ENCODE measurements at places on chromosomes 2 and 18.

DNA sequence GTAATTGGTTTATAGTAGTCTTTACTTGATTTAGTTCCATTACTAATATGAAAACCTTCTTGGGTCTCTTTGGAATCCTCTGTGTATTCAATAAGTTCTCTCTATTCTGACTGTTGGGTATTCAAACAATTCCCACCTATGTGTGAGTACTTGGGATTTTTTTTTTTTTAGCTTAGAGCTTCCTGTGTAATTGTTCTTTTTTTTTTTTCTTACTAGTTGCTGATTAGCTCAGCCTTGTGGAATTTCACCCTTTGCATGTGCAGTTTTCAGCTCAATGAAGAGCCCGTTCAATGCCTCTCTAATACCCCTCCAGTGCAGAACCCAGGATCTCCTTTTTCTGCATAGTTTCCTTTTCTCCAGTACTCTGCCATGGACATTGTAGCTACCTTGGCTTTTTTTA, 339.1 kb upstream of the GALNT5 start:
- DNase-seq = no peak

GRCh38 chr18:58396966-58397365, 231.9 kb downstream of the ALPK2 start:
- no peak for DNase-seq

- no peak for DNase-seq
These were observed 434.1 kb upstream of the HS6ST1 start for GRCh38 chr2:128752691-128753263.

DNA sequence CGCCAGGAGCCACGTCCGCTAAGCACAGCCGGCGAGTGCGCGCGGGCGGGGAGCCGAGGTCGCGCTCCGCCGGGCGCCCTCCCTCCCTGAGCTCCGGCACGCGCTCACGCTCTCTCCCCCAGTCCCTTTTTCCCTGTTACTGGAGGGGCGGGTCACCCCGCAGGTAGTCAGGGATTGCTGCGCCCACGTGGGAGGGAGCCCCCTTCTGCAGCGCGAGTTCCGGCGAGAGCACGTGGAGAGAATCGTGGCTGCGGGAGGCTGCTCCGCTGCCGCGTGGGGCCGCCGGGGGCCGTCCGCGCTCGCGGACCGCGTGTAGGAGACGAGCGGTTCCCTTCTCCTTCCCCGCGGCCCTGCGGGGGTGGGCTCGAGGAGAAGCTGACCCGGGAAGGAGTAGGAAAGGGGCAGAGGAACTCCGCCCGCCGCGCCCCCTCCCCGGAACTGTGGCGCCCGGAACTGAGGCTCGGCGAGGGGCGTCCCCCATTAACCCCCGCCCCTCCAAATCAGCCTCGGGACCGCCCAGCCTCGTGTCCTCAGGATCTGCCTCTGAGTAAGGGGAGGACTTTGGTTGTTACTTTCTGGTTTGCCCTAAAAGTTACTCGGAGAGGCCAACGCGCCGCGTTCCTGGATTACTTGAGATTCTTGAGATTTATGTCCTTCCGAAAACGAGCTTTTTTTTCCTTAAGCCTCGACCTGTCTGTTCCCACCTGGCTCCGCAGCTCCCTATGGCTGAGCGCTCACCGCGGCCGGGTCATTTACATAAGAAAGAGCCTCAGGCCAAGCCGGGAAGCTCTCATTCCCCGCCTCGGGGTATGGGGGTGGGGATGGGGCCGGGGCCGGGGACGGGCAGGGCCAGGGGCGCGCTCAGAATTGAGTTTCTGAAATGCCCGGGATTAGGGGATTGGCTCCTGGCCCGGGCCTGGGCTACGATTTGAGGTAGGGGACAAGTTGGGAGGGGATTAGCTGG, 1.1 kb downstream of the HK2 start:
- DNase-seq = peak; percentile 72

DNA sequence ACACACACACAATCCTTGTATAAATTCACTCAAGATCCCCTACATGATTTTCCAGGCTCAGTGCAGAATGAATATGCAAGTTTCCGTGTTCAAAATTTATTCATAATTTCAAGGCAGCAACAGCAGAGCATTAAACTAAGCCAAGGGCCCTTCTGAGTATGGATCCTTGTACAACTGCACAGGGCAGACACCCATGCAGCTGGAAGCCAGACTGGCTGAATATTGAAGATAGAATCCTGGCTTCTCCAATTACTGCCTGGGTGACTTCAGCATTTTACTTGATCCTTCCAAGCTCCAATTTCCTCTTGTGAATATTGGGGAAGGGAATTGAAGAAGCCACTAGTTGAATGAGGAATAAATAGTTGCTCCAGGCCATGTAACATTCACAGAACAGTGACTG, 267.9 kb upstream of the REG3G start:
- no peak for DNase-seq

- no peak for DNase-seq
These were observed 74.6 kb downstream of the COX7A2L start for GRCh38 chr2:42286268-42286946.

- DNase-seq = no peak
These were observed 365.2 kb downstream of the ZNF521 start for GRCh38 chr18:24986666-24987302.

DNA sequence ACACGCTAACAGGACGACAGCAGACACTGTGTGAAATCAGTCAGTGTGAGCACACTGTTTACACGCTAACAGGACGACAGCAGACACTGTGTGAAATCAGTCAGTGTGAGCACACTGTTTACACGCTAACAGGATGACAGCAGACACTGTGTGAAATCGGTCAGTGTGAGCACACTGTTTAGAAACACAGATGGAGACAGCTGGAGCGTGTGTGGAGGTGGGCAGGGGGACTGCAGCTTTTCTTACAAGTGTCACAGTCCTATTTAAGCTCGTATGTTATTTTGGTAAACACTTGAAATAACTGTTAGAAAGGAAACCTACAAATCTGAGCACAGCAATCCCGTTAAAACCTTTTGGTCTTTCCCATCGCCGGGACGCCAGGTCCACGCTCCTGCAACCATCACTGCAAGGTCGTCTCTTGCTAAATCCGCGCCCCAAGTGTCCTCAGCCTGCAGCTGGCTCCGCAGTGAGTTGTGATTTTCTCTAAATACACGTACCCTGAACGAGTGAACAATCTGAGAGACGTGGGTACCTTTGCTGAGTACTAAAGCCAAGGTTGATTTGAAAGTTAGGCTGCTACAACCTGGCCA, 58.9 kb upstream of the CTDP1 start:
- no peak for DNase-seq

DNA sequence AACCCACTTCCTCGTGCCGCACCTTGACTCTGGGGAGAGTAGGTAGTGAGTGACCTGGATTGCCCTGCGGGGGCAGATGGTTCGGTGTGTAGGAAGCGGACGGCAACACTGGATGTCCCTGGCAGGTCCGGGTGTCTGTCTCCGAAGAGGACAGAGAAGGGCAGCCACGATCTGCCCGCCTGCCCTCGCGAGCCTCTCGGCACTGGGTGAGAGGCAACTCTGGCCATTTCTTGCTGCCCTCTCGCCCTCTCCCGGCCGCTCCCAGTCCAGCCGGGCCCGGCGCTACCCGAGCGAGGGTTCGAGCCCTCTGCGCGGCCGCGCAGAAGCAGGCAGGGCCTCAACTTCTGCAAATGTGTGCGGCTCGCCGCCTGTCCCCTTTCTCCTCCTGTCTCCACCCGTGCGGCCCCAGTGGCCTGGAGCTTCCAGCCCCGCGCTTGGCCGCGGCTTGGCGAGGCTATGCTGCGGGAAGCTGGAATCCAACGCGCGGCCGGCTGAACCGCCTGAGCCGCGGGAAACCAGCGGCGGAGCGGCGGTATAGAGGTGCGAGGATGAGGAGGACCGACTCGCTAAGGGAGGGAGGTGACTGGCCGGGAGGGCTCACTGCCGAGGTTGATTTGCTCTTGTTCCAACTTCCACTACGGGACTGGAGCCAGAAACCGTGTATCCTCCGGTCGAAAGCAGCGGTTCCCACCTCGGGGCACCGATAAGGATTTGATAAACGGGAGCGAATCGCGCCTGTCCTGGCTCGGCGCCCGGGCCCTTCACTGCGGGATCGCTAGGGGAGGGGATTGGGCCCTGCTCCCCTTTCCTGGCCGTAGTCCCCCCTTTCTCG, 1.5 kb downstream of the EPAS1 start:
- no peak for DNase-seq

- DNase-seq = no peak
These were observed 128.5 kb upstream of the SP5 start for GRCh38 chr2:170586571-170587095.

- no peak for DNase-seq
These were observed 155.6 kb downstream of the AGAP1 start for GRCh38 chr2:235649418-235649817.

DNA sequence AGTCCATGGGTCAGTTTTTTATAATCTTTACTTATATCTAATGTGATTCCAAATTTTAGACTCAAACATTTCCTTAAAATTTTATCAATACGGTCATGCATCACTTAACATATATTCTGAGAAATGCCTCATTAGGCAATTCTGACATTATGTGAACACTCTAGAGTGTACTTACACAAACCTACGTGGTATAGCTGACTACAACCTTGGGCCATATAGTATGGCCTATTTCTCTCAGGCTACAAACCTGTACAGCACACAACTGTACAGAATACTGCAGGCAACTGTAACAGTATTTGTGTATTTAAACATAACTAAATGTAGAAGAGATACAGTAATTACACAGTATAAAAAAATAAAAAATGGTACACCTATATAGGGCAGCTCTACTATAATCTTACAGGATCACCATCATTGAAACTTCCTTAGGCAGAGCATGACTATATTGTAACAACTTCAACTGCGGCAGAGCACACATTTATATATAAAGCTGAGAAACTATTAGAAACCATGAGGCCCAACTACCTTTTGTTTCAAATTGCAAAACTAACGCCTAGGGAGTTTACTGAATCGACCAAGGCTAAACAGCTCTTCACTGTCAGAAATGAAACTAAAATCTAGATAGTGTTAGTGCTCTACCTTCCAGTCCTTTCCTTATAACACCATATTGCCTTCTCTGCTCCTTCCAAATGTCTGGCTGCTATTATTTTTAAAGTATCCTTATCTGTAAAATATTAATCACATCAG, 6.9 kb downstream of the YES1 start:
- DNase-seq = no peak

- DNase-seq = no peak
These were observed 157.1 kb downstream of the METTL4 start for GRCh38 chr18:2414235-2414634.

DNA sequence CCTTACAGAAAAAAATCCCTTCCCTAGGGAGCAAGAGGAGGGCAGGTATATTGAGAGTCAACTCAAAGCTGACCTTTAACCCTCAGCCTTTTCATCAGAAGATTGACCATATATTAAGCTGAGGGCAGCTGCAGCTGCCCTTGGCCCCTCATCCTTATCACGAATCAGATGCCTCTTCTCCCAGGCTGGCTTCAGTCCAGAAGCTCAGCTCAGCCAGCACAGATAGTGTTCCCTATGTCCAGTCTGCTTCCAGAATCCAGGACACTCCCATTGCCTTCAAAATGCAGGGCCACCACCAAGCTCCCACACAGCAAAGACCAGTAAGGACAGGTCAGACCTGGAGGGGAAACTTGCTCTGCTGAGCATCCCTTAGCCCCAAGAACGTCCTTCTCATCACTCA, 146.1 kb downstream of the BCL11A start:
- no peak for DNase-seq

DNA sequence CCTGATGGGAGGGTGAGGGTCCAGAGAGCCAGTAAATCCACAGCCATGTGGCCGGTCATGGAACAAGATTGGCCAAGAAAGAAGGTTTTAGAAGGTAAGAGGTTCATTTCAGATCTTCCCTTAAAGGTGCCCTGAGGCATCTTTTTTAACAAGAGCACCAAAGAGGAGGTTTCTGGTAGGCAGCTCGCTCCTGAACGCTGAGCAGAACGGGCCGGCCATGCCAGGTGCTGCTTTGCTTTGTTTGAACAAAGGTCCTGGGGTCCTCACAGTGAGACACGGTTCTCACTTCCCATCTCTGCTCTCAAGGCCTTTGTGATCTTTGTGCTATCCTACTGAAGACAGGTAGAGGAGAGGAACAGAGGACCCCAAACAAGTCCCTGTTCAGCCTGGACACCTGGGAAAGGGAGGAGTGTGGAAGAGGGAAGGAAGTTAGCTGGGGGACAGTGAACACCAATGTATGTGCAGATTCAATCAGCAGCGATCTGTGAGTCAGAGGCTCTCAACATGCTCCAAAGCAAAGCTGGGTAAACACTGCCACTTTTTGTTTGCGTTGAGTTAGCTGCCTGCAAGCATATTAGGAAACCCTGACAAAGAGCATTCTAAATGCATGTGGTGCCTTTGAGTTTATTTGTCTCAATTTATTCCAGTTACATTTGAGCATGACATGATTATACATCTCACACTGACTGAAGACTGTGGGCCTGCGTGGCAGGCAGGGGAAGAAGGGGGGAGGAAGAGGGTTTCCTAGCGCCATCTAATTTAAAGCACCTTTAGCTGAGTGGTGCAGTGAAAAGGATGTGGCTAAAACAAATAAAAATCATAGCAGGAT, 102.4 kb downstream of the ASB1 start:
- DNase-seq = no peak

DNA sequence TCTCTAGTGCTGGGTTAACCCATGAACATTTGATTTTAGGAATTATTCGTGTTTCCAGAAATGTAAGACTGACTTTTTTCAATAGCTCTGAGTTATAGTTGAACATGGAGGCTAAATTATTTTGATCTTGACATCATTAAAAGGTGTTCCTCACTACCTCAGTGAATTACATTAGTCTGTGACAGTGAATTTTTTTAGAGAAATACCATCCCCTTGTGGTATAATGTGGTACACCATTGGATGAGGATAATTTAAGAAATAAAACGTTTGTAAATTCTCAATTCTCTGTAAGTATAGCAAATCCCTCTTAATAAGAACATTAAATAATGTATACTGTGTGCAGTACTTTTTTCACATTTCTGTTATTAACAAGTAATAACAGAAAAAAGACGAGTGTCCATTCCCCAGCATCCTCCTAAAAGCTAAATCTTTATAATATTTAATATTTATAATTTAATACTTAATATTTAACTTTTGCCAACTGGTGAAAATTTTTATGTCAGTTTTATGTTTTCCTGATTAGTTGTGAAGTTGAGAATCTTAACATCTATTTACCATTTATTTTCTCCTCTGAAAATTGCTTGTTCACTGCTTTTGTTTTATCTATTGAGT, 70.3 kb upstream of the CWC22 start:
- DNase-seq = no peak

DNA sequence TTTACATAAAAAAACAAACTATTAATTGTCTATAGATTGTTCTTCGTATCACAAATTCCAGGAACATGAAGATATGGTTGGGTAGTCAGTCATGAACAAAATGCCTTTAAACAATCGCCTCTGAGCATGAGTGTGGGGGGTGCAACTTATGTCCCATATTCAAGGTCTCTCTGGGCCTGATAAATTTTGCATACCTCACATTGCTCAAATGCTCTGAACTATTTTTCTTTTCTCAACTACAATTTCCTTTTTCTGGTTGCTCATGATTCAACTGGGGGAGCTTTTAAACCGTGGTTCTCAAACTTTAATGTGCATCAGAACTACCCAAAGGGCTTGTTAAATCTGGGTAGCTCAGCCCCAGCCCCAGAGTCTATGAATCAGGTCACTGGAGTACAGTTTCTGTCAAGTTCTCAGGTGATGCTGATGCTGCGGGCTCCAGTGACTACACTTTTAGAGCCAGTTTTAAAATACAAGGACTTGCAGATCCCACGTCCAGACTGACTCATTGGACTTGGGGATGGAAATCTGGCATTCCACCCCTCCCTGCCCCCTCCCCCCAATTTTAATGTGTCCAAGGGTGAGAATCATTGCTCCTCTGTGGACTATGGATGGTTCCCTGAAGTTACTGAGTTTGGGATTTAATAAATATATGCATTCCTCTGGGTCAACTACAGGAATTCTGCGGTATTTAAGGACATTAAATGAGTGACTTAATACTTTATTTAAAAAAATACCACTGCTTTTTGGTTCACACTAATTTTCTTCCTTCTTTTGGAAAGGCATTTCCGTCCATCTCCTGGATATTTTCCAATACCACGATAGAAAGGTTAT, 1.5 kb upstream of the GPD2 start:
- no peak for DNase-seq

Measured in RWPE2 (cell line).